Posterior cingulate gyrus (tissue), 11 donors: ENCODE measurements at places on chromosomes 1 and 21.

DNA sequence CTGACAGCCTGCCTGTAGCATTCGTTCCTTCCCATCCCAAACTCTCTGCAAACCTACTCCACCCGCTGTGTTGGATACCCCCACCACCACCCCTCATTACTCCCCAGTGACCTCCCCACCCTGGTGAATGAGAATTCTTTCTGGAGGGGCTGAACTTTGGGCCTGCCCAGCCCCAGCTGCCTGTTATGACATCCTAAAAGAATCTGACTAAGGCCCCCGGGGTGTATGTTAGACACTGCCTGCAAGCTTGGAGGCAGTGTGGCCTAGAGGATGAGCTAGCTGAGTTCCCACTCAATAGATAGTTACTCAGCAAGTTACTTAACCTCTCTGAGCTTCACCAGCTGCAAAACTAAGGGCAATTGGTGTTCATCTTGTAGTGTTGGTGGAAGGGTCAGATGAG, 110.2 kb upstream of the FGGY start:
- DNase-seq: no peak

GRCh38 chr21:46308431-46308830, 15.2 kb downstream of the C21orf58 start:
- no peak for DNase-seq

- peak; percentile 74 for DNase-seq
Observed at GRCh38 chr1:14913482-14914177, 239.9 kb upstream of the TMEM51 start.

DNA sequence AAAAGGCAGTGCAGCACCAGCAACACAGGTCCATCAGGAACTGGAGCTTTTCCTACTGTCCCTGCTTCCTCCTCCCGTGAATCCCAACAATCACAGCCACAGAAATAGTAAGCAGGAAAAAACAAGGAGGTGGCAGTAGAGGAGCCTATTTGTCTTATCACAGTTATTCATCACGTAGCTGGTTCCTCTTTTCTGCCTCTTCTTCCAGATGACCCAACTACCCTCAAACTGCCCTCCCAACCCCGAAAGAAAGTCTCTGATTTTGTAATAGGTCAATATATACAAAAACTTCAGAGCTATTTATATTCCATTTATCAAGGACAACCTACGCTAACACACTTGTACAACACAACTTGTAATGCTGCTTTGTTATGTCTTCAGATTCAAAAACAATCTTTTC, 21.4 kb downstream of the GNB1 start:
- no peak for DNase-seq

GRCh38 chr1:113133038-113133437, 60.0 kb downstream of the LRIG2 start:
- DNase-seq: no peak

- DNase-seq: no peak
Observed at GRCh38 chr1:173862769-173863223, 5.0 kb downstream of the GAS5 start.

- no peak for DNase-seq
Observed at GRCh38 chr1:115214098-115214497, 124.0 kb downstream of the NGF start.
